ENCODE measurements at places on chromosomes 2 and 18. TPM values are rescaled to one million over a fixed set of nuclear protein-coding genes. Genes with fewer than 3 reads are reported as not detected.

Gene CCDC68
- 6.9 TPM for polyA plus RNA-seq

DNA sequence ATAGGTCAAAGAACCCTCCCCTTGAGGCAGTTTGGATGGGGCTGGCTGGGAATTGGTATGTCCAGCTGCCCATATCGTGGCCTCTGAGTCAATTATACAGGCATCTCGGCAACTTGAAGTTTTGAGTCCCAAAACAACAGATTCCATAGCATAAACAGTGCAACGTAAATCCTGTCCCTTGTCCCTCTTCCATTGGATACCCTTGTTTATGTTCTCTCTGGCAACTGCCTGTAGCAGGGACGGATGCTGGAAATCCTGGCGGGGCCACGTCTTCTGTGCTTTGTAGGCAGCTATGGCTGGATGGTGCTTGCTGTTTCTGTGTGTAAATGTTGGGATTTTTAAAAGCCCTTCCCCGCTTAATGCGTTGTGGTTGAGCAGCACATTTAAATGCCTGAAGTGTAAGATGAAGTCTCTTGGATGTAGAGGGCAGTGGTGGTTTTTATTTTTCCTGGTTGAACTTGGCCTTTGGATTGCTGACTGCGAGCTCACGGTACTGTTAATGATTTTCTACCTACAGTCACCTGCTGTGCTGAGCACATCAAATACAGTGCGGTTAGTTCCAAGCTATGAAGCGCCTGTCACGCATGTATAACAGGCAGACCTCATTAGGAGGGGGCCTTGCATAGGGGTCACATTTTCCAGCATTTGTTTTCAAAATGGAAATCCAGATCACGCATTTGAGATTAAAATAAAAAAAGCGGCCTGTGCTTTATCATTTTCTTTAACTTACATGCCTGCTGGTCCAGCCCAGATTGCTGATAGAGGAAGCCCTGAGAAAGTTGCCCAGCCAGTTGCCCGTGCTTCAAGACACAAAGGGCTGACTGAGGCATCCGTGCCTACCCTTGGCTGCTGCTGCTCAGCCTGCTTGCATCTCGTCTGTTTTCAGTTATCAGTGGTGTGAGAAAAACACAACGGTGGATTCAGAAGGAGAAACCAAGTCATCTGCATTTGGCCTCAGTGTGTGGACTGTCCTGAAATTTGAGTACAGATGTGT, 84.7 kb downstream of the NEDD4L start:
- DNase-seq = peak; percentile 78

GRCh38 chr2:144461308-144461766, 58.6 kb downstream of the ZEB2 start:
- DNase-seq = peak; percentile 49

DNA sequence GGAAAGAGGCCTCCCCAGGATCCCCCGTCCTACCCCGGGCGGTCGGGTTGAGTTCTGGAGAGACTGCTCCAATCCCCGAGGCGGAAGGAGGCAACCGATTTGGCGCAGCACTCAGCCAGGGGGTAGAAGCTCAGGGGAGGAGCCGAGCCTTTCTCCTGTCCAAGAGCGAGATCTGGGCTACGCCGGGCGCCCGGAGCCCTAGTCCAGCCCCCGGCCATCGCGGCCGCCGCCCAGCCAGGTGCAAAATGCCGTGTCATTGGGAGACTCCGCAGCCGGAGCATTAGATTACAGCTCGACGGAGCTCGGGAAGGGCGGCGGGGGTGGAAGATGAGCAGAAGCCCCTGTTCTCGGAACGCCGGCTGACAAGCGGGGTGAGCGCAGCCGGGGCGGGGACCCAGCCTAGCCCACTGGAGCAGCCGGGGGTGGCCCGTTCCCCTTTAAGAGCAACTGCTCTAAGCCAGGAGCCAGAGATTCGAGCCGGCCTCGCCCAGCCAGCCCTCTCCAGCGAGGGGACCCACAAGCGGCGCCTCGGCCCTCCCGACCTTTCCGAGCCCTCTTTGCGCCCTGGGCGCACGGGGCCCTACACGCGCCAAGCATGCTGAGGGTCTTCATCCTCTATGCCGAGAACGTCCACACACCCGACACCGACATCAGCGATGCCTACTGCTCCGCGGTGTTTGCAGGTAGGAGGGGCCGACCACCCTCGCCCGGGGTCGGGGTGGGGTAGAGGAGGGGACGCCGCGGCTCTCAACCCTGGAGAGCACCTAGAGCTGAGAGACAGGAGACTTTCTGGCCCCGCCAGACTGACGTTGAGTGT, at the start of gene DYSF:
Gene DYSF, plus strand, starts transcription at position 158 of the 817 bp plus-strand sequence.
- no peak for DNase-seq

Gene SLC9A4
- 13.2 TPM for polyA plus RNA-seq

Data from renal pelvis (tissue), 12 donors.